T-helper 17 cell (primary cell): ENCODE measurements at places on chromosomes 2 and 18.

DNA sequence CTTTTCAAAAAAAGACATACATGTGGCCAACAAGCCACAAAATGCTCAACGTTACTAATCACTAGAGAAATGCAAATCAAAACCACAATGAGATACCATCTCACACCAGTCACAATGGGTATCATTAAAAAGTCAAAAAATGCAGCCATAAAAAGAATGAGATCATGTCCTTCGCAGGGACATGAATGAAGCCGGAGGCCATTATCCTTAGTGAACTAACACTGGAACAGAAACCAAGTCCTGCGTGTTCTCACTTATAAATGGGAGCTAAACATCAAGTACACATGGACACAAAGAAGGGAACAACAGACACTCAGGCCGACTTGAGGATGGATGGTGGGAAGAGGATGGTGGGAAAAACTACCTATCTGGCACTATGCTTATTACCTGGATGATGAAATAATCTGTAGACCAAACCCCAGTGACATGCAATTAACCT is 17.8 kb upstream of the ATL2 start:
- DNase-seq, result no peak

DNA sequence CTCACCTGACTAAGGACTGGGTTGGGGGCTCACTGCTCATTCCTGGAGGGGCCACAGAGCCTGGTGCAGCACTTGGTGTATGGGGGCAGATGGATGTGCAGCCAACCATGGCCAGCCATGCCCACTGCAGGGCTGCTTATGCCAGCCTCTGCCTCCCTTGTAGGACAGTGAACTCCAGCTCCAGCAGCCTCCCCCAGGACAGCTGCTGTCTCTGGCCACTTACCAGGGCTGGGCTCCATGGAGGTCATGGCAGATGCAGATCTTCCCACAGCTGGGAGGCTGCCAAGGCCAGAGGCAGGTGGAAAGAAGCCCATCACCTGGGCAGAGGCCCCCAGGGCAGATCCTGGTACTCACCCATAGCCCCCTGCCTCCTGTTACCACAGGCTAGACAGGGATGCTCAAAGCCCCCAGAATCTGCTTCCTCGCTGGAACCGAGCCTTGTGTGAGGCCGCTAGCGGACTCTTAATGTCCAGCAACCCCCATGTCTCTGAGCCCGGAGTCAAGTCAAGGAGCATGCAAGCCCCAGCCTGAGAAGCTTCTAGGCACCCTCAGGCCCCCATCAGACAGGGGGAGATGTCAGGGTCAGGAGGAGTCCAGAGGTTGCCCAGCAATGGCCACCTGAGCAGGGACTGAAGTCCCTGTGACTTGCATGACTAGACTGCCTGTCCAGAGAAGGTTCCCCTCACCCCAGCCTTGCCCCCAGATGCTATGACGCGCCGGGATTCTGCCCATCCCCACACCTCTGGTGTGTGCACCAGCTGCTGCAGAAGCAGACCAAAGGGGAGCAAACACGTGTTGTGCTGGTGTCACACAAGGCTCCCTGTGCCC is 123.6 kb downstream of the TWIST2 start:
- no peak for DNase-seq

DNA sequence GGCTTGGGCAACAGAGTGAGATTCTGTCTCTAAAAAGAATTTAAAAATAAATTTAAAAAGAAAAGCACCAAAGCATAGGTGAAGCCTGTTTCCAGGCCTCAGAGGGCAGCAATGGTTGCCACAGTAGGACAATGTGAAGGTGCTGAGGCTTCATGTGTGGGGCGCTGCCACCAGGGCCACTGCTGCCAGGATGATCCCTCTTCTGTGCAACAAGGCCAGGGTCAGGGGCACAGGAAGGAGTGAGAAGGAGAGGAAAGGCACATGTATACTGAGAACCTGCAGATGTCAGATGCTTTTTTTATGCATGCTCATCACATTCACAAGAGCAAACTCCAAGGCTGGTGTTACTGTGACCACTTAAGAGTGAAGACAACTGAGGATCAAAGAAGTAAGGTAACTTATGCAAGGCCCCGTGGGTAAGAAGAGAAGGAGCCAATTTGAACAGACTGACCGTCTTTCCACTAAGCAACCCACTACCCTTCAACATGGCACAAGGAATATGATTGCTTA is 79.7 kb upstream of the ACKR3 start:
- DNase-seq, result no peak

DNA sequence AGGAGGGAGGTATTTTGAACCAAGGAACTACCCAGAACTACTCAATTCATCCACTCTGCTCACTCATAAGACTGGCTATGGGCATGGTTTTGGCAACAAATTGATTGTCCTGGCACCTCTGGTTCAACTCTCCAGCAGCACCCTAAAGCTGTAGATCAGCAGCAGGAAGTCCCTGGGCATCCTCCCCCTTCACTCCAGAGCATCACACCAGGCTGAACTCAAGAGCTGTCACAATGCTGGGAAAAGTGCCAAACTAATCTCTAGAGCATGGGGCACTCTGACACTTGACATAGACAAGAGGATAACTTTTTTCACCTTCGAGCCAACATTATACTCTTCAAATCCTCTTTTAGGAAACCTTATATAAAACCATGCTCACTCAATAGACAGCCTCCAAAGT is 154.1 kb upstream of the RBBP8 start:
- DNase-seq, result no peak

GRCh38 chr18:35782926-35783325 is 189.6 kb upstream of the RMP24 start:
- no peak for DNase-seq

DNA sequence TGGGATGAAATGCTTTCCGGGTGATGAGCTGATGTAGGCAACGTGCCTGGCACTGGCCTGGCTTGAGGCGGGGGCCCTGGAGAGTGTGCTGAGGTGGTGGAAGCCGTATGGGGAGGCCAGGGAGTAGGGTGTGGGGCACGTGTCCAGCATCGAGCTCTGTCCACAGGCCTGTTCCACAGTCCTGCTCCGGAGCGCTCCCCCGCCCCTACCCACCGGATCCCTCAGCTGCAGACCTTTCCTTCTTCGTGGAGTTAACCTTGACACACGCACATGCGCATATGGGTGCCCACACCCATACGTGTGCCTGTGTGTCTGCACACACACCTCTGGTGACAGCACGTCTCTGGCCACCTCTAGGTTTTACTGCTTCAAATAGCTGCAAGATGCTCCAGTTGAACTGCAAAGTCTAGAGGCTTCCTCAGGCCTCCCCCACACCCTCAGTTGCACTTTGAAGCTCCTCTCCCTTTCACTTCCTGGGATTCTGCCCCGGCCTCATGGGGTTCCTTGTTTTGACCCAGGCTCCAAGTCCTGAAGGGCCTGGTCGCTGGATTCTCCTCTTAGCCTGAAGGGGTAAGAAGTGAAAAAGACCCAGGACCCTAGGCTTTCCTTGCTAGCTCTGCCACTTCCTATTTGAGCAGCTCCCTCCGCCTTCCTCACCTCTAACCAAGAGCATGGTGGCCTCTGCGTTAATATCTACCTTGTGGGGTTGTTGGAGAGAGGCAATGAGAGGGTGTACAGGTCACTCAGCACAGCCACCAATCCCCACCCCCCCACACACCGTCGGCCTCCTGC is 49.5 kb downstream of the INHBB start:
- DNase-seq, result no peak

DNA sequence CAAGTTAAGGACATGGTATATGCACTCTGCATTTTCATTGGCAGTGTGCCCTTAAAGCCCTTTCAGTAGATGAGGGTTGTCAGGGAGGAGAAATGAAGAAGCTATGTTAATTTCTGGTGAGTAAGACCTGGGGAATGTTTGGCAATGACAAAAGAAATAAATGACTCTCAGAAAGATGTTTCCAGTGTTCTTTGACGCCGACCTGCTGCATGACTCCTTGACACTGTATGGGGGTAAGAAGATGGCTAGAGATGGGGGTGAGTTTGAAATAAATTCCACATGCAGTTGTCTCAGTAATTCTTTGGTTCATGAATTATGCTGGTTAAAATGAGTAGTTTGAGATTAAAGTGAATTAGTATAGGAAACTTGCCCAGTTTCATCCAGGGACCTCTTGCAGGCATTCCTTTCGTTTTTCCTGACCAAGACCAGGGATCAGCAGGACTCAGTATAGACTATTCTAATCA is 5.9 kb downstream of the CCDC121 start:
- DNase-seq, result no peak

- no peak for DNase-seq
These were observed 127.0 kb downstream of the CCBE1 start for GRCh38 chr18:59570101-59570775.

GRCh38 chr2:38665854-38666555 is at the start of gene GALM:
GALM (plus strand) TSS chr2:38666114; CDS start chr2:38666162, 48 bp downstream.
- DNase-seq, result no peak

DNA sequence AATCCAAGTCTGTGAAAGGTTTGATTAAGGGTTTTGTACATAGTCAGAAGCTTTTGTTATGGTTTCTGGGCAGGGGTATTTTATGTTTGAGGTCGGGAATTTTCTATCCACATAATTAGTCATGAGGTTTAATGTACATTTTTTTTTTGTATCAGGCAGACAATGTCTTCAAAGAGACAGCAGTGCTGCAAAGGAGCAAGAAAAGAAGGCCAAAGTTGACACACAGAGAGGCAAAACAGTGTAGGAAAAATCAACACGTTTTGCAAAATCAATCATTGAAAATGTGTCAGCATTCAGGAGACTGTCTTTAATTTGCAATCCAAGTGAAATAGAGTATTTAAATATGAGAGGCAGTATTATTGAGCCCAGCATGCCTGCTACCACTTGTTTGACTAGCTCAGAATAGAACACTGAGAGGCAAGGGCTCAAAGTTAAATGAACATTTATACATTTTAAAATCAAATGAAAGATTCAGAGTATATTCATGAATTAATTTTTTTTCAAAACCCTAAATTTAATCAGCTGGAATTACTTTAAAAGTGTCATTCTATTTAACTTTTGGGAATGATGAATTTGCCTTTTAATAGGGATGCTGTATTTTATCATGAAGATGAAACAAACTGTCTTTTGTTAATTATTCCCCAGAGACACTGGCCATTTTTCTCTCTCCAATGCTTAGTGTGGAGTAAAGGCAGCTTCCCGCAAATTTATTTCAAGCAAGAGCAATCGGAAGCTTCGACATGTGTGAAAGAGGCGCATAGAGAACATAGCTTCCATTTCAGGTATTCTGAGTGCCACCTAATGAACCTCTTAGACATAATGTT is 11.3 kb downstream of the VRK2 start:
- no peak for DNase-seq

DNA sequence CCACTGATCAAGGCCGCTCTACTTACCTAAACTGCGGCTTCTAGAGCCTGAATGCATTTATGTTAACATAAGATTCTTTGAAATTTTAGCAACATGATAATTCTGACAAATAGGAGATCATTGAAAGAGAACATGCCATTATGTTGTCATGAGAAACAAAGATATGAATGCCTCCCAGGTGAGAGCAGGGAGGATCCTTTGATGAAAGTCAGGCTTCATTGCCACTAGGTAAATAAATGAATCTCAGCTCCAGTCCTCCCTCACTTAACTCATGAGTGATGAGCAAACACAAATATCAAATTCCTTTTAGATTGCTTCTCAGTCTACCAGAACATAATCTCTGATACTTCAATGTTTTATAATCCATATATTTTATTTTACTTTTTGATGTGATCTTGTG is 463.2 kb upstream of the CDH7 start:
- no peak for DNase-seq

DNA sequence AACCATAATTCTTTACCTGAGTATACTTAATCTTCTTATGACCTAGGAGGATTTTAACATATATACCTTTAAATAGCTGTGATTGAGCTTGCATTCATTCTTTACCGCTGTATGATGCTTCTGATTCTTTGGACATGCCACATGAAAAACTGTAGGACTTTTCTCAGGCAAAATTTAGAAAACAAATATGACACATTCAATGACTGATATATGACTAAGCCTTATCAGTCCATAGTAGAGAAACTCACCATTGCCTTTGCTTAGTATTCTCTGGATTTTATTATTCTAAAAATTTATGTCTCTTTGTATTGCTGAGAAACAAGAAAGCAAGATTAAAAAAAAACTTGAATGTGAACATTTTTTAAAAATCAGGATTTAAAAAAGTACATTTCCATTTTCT is 3.7 kb downstream of the FAM171B start:
- DNase-seq, result no peak

- DNase-seq, result no peak
These were observed 7.0 kb downstream of the TNS1 start for GRCh38 chr2:217995731-217996231.

DNA sequence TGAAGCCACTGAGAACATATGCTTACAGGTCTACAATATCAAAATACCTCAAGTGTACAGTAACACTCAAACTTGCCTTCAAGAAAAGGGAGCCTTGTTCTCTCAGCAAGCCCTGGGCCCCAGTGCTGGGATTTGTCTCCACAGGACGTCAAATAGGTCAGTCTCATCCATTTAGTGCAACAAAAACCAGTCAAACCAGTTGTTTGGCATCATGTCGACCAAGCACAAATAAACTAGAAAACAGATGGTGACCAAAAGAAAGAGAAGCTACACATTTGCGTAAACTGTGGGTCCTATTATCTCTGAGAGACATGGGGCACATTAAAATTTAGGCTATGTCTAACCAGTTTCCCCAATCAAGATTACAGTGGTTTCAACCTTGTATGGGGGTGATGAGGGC is 182.6 kb upstream of the PKDCC start:
- DNase-seq, result no peak

GRCh38 chr18:26356045-26356785 is 130.0 kb downstream of the TAF4B start:
- no peak for DNase-seq

- DNase-seq, result no peak
These were observed 30.0 kb downstream of the THNSL2 start for GRCh38 chr2:88199912-88200682.

DNA sequence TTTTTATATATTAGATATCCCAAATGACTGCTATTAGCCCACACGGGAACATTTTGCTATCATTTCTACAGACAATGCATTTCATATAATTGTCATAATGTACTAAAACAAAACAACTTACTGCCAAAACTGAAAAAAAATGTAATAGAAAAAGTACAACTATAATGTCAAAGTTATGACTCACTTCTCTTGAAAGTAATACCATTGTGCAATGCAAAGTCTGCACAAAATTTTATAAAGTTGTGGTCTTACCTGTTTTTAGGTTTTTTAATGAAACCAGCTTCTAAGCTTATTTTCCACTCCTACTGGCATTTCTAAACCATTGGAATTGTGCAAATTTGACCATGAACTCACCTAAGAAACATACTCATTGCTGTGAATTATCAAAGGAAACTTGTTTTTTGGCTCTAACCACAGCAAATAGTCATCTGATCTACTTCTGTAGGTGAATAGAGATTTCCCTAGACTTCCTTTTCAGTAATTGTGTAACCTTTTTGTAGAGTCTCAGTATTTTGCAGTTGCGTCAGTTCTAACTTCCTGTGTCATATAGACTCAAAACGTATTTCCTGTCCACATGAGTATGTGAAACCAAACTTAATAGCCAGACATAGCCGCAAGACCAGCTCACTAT is 31.9 kb upstream of the TFPI start:
- no peak for DNase-seq

DNA sequence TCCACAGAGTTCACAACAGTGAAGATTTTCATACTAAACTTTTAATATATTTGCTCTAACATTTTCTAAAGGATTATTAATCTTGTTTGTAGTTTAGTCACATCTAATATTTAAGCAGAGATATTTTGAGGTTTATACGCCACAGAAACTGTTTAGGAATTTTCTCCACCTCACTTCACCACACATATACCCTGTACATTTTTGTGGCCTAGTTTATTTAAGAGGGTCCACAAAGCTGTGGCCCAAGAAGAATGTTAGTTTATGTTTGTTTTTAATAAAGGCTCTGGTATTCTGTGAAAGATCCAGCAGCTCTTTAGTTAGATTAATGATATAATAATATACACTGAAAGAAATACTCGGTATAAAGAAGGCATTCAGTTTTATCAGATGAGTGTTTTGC is 132.7 kb upstream of the TTC27 start:
- no peak for DNase-seq
